NCI-H1436 treated with DMSO at 0.1 percent for 48 hours (cell line): ENCODE measurements at places on chromosomes 5 and 9.

DNA sequence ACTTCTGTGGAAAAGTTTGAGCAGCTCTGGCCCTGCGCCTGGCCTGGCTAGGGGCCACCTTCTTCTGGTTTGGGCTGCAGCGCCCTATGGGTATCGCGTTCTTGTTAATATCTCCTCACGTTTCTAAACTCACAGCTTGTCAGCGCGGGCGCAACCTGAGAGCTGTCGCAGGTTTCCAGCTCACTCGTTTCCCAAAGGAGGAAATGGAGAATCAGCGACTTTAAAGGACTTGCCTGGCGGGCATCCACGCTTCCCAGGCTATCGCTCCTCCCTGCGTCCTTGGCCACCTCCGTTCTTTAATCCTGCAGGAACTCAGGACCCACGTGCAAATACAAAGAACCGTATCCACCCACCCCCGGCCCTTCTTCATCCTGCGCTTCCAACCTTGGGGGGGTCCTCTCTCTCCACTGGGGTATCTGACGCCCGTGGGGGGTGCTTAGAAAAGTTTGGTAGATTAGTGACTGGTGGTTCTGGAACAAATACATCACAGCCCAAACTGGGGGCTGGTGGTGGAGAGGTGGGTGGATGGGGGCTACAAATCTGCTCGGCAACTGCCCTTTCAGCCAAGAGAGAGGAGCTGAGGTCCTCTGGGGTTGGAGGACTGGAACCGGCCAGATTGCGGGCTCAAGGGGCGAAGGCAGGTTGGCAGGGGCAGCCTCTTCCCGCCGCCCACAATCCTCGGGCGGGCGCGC, 578 bp upstream of the PSAT1 start:
- no peak for DNase-seq

GRCh38 chr5:155936520-155937406, 390.2 kb upstream of the SGCD start:
- DNase-seq, result no peak

GRCh38 chr5:39774605-39775004, 349.8 kb upstream of the DAB2 start:
- DNase-seq, result no peak

GRCh38 chr5:1834721-1835429, 33.7 kb downstream of the NDUFS6 start:
- no peak for DNase-seq

DNA sequence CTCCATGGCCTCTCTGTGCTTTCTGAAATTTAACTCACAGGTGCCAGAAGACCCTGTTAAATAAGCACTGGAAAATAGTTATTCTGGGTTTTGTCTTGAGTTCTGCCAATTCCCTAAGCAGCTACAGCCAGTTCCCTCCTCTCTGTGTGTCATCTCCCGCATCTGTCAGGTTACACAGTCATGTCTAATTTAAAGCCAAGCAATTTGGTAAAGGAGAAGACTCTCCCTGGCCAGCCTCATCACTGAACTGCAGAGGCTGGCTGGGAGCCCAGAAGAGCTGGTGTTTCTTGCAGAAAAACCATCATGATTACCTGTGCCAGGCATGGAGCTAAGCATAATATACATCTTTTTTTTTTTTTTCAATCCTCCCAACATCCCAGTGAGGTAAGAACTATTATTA, 141.3 kb upstream of the ZNF366 start:
- DNase-seq, result no peak

GRCh38 chr9:122475717-122476116, 2.0 kb downstream of the OR1J1 start:
- DNase-seq, result no peak

- no peak for DNase-seq
Observed at GRCh38 chr9:127283917-127284497, 19.4 kb downstream of the GARNL3 start.

GRCh38 chr9:18601956-18602355, 128.0 kb downstream of the ADAMTSL1 start:
- DNase-seq, result no peak

GRCh38 chr5:17854901-17855300, 220.6 kb downstream of the TAF11L14 start:
- no peak for DNase-seq

DNA sequence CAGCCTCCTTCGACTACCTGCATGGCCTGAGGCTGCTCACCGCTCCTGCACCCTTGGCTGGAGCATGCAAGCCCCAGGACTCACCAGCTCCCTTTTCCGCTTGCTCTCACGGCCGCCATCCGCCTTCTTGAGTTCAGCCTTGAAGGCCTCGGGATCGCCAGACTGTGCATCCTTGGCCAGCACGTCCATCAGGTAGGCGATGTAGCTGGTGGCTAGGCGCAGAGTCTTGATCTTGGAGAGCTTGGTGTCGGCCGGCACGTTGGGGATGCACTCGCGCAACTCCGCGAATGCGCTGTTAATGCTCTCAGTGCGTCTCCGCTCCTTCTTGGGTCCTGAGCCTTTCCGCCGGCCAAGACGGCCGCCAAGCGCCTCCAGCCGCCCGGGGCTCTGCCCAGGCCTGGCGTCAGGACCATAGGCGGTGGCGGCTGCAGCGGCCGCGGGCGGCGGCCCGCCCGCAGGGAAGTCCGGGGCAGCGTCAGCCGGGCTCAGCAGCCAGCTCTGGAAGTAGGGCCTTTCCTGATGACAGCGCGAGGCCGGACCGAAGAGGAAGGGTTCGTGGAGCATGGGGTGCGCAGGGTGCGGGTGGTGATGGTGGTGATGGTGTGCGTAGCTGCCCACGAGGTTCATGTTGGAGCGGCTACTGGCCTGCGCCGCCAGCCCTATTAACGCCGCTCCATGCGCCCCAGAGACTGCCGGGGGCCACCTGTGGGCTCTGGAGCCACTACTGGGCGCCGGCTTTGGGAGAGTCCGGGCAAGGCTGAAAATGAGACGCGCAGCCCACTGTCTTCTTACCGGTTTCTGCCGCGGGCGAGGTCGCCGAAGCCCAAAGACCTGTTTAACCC, 424 bp downstream of the HAND1 start:
- no peak for DNase-seq

GRCh38 chr9:72622186-72622585, 100.8 kb downstream of the TMC1 start:
- no peak for DNase-seq
